CD4-positive, alpha-beta T cell treated with Interleukin-15 for 4 hours (primary cell): ENCODE measurements at places on chromosomes 2 and 18.

- no peak for DNase-seq
Observed at GRCh38 chr2:174062934-174063333, 97.8 kb upstream of the SP3 start.

DNA sequence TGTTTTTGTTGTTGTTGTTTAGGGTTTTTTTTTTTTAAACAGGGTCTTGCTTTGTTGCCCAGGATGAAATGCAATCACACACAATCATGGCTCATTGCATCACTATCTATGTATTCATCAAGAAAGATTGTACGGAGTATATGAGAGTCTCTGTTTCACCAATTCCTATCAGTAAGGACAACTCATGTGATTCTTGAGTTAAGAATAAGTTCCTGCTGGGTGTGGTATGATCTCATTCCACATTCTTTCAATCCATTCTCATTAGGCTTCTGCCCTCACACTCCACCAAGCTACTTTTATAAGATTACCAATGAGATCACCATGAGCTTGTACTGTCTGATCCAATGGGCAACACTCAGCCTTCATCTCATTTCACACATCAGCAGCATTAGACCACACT is 9.1 kb upstream of the AP1S3 start:
- DNase-seq = no peak

GRCh38 chr2:85253890-85254289 is 73.9 kb downstream of the TGOLN2 start:
- DNase-seq = no peak

DNA sequence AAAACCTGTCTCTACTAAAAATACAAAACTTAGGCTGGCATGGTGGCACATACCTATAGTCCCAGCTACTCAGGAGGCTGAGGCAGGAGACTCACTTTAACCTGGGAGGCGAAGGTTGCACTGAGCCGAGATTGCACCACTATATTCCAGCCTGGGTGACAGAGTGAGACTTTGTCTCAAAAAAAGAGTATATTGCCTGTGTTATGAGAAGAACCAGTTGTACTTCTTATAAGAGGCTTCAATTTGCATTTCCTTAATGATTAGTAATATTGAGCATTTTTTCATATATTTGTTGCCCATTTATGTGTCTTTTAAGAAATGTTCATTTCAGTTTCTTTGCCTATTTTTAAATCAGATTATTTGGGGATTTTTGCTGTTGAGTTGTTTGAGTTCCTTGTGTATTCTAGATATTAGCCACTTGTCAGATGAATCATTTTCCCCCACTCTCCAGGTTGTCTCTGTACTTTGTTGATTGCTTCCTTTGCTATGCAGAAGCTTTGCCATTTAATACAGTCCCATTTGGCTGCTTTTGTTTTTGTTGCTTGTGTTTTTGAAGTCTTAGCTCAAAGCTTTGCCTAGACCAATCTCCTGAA is 75.8 kb upstream of the LRPPRC start:
- DNase-seq = no peak

GRCh38 chr2:40030456-40030975 is 251.5 kb upstream of the THUMPD2 start:
- DNase-seq = no peak

GRCh38 chr2:136394136-136395060 is 276.4 kb upstream of the CXCR4 start:
- no peak for DNase-seq

DNA sequence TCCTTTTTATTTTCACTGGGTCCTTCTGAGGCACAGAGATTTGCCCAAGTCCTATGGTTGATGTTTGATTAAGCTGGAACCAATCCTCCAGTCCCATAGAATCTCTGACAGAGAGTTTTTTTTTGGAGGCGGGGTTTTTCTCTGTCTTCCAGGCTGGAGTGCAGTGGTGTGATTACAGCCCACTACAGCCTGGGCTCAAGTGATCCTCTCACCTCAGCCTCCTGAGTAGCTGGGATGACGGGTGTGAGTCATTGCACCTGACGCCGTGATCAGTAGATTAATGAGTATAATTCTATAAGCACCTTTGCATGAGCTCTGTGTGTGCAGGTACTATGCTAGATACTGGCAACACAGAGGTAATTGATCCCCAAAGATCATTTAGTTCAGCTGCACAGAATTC is 15.3 kb upstream of the TRPM8 start:
- DNase-seq = no peak

GRCh38 chr2:201158111-201158929 is 24.6 kb upstream of the CASP10 start:
- DNase-seq = peak; percentile 69

- no peak for DNase-seq
Observed at GRCh38 chr18:28875059-28875458, 698.1 kb upstream of the CDH2 start.

DNA sequence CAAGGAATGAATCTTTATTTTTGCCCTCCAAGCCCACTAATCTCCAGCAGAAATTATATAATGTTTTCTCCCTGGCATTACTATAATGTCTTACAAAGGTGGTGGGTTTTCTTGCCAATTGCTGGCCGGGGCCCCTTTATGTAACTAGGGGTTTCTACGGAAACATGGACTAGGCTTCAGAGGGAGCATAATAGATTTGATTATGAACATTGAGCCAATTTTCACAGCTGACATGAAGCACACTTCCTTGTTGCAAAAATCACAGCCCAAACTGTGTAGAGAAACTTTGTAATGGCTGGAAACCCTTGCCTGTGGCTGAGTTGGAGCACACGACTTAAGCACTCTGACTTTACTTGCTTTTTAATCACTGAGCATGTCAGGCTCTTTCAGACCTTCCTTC is 3.8 kb upstream of the CYRIA start:
- no peak for DNase-seq

DNA sequence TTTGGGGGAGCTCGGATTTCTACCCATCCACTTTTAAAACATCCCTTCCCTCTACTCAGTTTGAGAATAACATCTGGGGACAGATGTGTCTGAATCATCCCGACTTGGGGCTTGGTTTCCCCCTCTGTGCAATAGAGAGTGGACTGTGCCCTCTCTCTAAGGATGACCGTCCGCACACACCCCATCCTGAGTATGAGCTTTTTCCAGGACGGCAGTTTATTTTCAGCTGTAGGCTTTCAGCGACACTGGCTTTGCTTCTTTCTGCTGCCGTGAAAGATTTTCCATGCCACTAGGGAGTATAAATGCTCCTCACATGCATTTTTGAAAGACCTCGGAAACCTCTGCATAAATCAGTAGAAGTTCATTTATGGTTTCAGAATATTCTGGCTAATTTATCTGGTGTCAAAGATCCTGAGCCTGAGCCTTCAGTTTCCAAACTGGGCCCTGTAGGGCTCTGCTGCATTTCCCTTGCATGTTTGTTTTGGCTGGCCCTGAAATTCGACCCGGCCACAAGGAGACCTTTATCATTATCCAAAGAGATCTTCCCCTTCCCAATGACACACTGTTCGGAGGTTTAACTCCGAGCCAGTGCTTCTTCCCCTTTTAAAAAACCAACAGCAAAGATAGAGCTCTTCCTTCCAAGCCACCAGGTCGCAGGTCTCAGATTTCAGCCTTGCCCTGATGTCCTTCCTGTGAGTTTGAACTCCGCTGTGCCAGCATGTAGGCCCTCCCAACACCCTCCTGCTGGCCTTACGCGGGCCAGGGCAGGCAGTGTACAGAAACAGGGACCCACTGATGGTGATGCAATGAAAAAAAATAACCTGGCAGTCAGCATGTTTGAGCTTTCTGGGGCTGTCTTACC is 53.3 kb downstream of the FECH start:
- DNase-seq = no peak

DNA sequence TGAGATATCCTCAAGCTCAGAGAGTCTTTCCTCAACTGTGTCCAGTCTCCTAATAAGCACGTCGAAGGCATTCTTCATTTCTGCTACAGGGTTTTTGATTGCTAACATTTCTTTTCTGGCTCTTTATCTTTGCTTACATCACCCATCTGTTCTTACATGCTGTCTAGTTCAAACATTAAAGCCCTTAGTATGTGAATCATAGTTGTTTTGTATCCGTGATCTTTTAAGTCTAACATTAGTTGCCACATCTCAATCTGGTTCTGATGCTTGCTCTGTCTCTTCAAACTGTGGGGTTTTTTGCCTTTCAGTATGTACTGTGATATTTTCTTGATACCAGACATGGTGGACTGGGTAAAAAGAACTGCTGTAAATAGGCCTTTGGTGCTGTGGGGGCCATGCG is 235.2 kb downstream of the SH3RF3 start:
- DNase-seq = no peak

GRCh38 chr2:53784436-53784835 is 2.3 kb downstream of the ASB3 start:
- DNase-seq = no peak

GRCh38 chr2:36441816-36442215 is 86.2 kb downstream of the CRIM1 start:
- no peak for DNase-seq

- DNase-seq = no peak
Observed at GRCh38 chr2:47015206-47015605, 99.6 kb upstream of the MCFD2 start.

- no peak for DNase-seq
Observed at GRCh38 chr2:23385748-23386338, 864 bp downstream of the KLHL29 start.

- DNase-seq = no peak
Observed at GRCh38 chr2:134713176-134713575, 5.6 kb downstream of the TMEM163 start.

GRCh38 chr2:164009756-164010337 is 274.0 kb upstream of the FIGN start:
- no peak for DNase-seq

DNA sequence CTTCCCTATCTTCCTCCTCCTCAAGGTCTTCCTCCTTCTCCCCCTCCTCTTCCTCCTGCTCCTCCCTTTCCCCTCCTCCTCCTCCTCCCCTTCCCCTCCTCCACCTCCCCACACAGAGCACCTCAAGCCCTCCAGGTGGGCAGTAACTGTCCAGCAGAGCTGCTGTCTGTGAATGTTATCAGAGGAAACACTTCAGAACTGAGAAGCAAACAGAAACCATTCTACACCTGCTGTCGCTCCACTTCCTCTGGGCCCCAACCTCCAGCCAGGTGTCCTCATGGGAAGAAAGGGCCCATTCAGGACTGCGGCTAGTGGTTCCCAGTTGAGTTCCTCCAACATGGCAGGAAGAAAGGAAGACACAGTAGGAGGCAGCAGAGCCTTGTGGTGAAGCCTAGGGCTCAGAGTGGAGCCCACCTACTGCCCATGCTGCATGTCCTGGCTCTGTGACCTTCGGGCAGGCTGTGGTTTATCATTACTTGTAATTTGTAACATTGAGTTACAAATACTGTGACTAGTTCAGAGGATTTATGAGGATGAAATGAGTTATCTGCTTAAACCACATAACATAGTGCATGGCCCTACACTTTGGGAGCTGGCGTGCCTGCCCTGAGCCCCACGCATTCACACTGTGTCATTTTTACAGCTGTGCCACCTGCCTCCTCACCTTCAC is 165.9 kb upstream of the ID2 start:
- DNase-seq = peak; percentile 9

GRCh38 chr18:43664487-43665008 is 387.3 kb upstream of the SYT4 start:
- DNase-seq = no peak

DNA sequence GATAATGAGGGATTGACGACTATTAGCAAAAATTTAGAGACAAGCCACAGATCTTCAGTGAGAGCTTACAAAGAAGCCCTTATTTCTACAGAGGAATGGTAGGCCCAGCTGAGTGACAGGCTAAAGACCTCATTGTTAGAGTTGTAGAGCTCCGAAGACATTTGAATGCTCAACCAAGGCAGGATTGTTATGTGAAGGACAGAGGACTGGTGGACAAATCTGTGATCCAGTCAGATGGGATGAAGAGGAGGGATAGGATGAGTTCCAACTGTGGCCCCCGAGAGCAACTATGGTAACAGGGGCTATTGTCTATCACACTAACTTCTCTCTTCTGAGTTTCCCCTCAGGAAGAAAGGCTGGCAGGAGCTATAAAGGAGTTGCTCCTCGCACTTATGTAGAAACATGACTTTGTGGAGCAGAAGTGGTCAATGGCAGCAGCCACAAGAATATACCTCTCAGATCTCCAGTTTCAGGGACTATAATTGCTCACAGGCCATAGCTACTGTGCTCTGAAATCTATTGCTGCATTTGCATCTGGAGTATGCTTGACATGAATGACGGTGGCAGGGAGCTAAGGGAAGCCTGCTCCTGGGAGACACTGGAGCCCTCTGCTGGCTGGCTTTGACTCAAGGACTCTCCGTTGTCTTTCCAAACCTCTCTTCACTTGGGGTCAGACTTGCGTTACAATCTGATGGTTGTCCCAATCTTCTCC is 50.3 kb upstream of the GREB1L start:
- peak; percentile 3 for DNase-seq

DNA sequence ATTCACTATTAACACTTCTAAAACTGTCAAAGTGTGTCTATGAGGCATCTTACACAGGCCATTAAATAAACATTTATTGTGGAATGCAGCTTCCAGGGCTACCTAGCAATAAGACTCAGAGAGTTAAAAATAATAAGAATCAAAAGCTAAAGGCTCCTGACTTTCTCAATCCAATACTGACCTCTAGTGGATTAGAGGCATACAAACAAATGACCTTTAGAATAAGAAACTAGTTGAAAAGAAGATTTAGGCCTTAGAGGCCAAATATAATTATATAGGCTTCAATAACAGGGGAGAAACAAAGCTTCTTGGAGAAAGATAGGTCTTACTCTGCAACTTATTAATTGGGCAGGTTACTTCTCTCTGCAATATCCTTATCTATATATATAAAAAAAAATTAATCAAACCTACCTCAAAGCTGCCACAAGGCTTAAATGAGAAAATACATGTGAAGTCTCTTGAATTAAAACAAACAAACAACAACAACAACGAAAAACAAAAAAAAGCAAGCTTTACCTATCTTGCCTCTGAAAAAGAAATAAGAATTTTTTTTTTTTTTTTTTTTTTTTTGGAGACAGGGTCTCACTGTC is 246.1 kb downstream of the EXOC6B start:
- DNase-seq = peak; percentile 6

DNA sequence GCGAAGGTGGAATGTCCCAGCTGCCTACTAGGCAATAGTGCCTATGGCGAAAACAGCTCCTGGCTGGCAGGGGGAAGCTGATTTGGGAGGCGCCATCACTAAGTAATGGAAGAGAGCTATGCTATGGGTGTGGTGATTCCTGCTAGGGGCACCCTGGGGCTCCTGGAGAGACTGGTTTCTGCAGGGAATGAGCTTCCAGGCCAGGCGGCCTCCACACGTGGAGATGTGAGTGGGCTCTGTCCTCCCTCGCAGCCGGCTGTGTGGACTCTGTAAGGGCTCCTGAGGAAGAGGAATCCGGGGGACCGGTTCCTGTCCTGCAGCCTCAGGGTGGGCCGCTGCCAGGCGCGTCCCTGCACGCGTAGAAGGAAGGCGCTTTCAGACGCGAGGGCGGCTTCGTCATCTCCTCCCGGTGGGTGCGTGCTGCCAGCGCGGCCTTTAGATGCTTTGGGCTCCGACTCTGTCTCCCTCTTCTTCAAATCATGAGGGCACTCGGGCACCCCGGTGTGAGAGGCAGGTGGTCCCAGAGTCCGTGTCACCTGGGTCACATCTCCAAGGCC is 55.5 kb upstream of the ANKRD62 start:
- no peak for DNase-seq

- no peak for DNase-seq
Observed at GRCh38 chr2:44118257-44118656, 50.4 kb upstream of the PPM1B start.

- no peak for DNase-seq
Observed at GRCh38 chr18:77103187-77103850, 29.3 kb downstream of the MBP start.
